ENCODE measurements at places on chromosomes 13 and 19.

GRCh38 chr19:41426116-41426841 is 895 bp downstream of the B3GNT8 start:
- DNase-seq, result no peak

DNA sequence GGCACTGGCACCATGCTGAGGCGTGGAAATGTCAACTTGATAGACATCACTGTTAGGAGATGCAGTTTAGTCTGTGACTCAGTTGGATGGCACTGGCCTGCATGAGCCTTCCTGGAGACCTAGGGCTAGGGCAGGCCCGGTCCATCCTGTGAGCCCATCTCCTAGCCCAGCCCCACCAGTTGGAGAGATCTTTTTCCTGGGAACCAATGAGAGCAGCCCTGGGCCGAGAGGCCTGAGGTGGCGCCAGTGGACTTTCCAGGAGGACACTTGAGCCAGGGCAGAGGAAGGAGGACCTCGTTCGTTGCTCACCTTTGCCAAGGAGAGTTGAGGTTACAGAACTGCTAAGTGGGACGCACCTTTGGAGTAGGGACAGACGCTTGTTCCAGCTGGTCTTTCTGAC is 100.5 kb upstream of the TEX29 start:
- DNase-seq, result no peak

GRCh38 chr13:52746141-52746540 is 6.5 kb upstream of the CNMD start:
- DNase-seq, result no peak

DNA sequence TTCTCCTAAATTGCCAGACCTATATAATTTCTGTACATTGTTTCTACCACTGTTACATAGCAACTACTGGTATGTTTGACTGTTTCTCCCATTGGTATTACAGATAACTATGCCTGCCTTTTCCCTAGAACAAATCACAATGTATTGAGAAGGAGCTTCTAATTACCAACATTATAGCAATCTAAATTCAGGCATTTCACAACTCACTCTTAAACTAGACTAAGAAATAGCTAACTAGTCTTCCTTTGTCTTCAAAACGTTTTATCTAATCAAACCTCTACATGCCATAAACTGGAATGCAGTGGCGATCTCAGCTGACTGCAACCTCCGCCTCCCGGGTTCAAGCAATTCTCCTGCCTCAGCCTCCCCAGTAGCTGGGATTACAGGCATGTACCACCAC is 18.2 kb downstream of the RBM26 start:
- no peak for DNase-seq

DNA sequence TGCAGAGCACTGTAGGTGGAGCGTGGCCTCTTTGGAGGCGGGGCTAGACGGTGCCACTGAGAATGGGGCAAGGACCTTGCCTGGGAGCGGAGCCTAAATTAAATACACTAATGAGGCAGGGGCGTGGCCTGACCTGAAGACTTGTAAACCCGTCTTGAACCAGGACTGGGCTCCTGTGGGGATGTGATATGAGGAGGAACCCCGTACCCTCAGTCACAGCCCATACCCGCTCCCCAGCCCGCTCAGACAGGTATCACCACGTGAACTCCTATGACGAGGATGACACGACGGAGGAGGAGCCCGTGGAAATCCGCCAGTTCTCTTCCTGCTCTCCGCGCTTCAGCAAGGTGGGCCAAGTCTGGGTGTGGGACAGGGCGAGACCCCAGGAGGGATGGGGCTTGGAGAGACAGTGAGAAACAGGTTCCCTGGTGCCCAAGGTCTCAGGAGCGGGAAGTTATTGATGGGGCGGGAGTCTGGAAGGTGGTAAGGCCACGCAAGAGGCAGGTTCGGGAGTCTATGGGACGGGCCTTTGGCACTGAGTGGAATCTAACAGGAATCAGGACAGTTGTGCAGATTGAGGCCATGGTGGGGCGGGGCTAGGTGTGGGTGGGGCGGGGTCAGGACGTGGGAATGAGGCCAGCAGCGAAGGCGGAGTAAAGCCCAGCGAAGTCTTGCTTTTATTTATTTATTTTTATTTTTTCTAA is 14.7 kb downstream of the DNASE2 start:
- no peak for DNase-seq

- DNase-seq, result no peak
Observed at GRCh38 chr19:2867025-2867991, at the start of gene ZNF556. TSS of gene ZNF556 (plus strand) at chr19:2867335. CDS start at chr19:2867422, 87 bp downstream.
